ENCODE measurements at places on chromosomes 6 and 20. TPM values are rescaled to one million over a fixed set of nuclear protein-coding genes. Genes with fewer than 3 reads are reported as not detected.

REV3L gene
- total RNA-seq: 17.7 TPM

DST gene
- 95.9 TPM for total RNA-seq

AIF1 gene
- 46.8 TPM for total RNA-seq

PSORS1C2 gene
- not detected for total RNA-seq

KIFC1 gene
- 30.0 TPM for total RNA-seq

SNAP91 gene
- not detected for total RNA-seq

PXMP4 gene
- 11.1 TPM for total RNA-seq

PLEKHG1 gene
- 11.9 TPM for total RNA-seq

SYNDIG1 gene
- 0.08 TPM for total RNA-seq

GPR31 gene
- not detected for total RNA-seq

DNA sequence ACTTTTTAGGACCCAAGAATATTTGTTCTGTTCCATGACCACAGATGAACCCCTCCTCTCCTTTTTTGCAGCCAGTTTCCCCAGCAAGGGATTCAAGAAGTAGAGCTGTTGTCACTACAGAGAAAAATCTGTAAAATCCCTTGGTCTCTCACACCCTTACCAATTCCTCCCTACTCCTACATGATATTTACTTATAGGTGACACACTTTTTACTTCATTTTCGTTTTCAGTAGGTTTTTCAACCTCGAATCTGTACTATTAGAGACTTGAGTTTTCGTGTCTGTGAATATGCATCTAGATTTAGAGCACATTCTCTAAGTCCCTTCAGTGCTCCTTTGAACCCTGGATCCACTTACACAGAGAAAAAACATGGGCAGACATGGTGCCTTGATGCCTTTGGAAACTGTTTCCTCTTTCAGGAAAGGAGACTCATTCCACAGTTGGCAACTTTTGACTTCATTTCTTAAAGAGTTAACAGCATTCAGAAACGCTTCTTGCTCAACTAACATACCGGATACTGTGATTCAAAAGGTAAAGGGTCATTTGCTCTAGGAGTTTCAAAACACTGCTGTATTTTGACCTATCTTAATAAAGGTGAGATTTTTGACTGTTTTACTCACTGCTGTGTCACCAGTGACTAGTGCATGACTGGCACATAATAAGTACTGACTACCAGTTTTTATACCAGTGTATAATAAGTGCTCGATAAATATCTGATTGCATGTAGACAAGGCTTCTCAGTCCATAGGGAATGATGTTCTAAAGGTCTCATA, 50.6 kb downstream of the LAMA4 start:
- H3K4me1 ChIP-seq: peaks cover 19% of the 10 kb centered on the region
- peak overlapping the region; percentile 95 for H3K27ac ChIP-seq
- H3K27me3 ChIP-seq: no peaks in the 10 kb centered on the region
- DNase-seq: no peak
- no peaks in the 10 kb centered on the region for H3K36me3 ChIP-seq

DNA sequence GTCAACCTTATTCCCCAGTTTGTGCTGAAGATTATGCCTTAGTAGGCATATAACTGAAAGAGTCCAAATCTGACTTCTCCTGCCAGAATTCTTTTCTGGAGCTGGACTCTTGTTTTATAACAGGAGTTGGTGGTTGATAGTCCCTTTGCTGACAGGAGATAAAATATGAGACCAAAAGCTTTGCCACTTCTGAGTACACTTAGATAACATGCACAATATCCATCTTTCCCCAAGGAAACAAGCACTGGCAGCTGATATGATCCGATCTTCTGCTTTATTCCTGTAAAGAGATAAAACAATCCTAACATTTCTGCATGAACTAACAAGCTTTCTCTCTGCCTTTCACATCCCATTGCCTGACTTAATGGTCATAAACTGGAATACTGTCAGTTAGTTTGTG, 1265.4 kb upstream of the ADGRB3 start:
- no peaks in the 10 kb centered on the region for H3K36me3 ChIP-seq
- H3K4me3 ChIP-seq: no peak overlapping the region
- H3K27me3 ChIP-seq: no peaks in the 10 kb centered on the region
- no peak for DNase-seq
- no peak overlapping the region for H3K27ac ChIP-seq

GRCh38 chr20:38450412-38450975, 15.4 kb upstream of the SNHG17 start:
- H3K4me3 ChIP-seq: no peak overlapping the region
- no peak for DNase-seq
- H3K27ac ChIP-seq: no peak overlapping the region
- H3K27me3 ChIP-seq: no peaks in the 10 kb centered on the region
- peaks cover 19% of the 10 kb centered on the region for H3K36me3 ChIP-seq

- no peak for DNase-seq
- H3K4me1 ChIP-seq: peaks cover 8% of the 10 kb centered on the region
- H3K36me3 ChIP-seq: peaks cover 21% of the 10 kb centered on the region
- H3K27me3 ChIP-seq: no peaks in the 10 kb centered on the region
- H3K27ac ChIP-seq: no peak overlapping the region
- no peak overlapping the region for H3K4me3 ChIP-seq
Observed at GRCh38 chr20:51457533-51457932, 85.0 kb downstream of the NFATC2 start.

- H3K4me3 ChIP-seq: peak overlapping the region; percentile 68
- no peaks in the 10 kb centered on the region for H3K27me3 ChIP-seq
- H3K27ac ChIP-seq: peak overlapping the region; percentile 93
- H3K4me1 ChIP-seq: peaks cover 24% of the 10 kb centered on the region
- no peaks in the 10 kb centered on the region for H3K36me3 ChIP-seq
- peak; percentile 58 for DNase-seq
Observed at GRCh38 chr6:159969204-159969912, 476 bp downstream of the IGF2R start.

DNA sequence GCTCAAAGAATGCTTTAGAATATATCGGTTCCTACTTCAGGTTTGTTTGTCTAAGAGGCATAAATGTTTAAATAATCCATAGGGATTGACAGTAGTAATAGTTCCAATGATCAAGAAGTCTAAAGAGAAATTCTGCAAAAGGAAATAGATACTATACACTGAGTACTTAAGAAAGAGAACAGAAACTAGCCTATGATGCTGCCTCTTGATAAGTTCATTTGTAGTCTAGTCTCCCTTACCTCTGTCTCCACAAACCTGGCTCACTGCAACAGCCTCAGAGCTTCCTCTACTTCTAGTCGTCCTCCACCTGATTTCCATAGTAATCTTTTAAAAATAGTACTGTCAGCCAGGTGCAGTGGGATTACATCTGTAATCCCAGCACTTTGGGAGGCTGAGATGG, 511.8 kb downstream of the LMBRD1 start:
- no peak overlapping the region for H3K27ac ChIP-seq
- H3K27me3 ChIP-seq: no peaks in the 10 kb centered on the region
- DNase-seq: no peak
- H3K4me3 ChIP-seq: no peak overlapping the region
- no peaks in the 10 kb centered on the region for H3K4me1 ChIP-seq

GRCh38 chr6:140040396-140040795, 665.9 kb upstream of the CITED2 start:
- peaks cover 1% of the 10 kb centered on the region for H3K4me1 ChIP-seq
- no peaks in the 10 kb centered on the region for H3K36me3 ChIP-seq
- no peaks in the 10 kb centered on the region for H3K27me3 ChIP-seq
- H3K4me3 ChIP-seq: no peak overlapping the region

DNA sequence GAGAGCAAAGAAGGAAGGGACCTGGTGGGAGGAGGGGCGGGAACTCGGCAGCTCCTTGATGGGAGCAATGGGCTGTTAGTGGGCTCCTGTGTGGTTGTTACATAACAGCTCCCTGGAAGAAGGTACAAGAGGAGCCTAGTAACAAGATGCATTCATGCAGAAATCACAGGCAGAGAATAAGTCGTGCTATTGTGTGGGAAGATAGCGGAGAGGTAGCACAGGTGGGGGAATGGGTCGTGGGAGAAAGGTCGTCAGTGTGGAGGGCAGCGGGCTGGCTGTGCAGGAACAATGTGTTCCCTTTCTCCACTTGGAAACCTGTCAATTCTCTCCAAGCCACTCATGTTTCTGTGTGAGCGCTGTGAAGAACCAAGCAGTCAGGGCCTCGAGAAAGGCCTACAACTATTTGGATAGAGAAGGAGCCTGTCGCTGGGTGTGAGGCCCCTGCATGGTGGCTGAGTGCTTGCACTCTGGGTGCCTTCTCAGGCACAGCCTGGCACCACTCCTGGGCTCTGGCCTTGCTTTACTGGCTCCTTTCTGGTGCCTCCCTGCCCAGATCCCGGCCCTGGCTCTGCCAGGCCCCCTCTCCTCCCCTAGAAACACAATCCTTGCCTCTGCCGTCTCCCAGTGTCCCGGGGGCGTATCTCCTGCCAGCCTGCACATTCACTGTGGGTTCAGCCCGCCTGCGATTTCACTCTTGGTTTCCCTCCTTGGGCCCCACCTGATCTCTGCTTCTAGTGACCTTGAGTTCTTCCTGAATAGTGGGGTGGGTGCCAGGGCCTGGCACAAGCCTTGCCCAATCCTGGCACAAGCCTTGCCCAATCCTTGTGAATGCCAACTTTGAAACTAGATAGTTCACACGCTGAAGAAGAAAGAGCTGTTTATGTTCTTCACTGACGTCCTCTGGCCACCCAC, 7.4 kb upstream of the FGD2 start:
- H3K4me3 ChIP-seq: no peak overlapping the region
- no peak for DNase-seq
- no peaks in the 10 kb centered on the region for H3K36me3 ChIP-seq

DNA sequence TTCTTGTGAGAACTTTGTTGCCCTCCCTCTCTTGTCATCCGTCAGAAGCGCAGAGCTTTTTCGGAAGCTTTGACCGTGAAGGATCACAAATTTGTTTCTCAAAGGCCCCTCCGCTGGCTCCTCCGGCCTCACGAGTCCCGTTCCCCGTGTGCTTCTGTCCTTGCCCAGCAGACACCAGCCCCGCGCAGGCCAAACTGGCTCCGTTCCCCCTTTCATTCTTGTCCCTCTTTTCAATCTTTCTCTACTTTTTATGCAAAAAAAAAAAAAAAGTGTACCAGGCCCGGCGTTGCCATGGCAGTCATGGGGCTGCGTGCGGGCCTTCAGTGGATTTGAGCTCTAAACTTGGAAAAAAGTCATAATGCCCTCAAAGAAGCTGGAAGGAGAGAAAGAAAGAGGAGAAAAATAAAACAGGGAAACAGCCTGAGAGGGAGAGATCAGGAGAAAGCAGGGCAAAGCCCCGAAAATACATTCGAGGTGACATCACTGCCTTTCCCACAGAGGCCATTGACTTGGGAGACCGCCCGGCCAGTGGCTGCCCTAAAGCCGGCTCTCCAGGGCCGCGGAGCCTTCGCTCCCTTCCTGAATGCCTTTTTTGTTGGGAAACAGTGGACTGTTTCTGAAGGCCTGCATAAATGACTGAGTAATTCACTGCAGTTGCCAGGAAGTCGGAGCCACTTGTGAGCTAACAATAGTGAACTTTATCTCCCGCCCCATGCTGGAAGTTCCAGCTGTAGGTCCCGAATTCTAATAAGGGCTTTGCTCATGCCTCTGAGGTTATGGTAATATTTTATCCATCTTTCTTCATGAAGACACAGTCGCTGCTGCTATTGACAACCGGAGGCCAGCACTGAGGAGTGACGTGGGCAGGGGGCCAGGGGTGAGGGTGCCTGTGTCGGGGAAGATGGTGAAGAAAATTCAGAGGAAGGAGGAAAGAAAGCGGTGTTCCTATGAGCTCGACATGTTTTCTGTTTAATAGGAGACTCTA, 670.9 kb downstream of the QKI start:
- DNase-seq: no peak
- peak overlapping the region; percentile 53 for H3K27ac ChIP-seq
- H3K4me3 ChIP-seq: no peak overlapping the region
- no peaks in the 10 kb centered on the region for H3K4me1 ChIP-seq
- no peaks in the 10 kb centered on the region for H3K36me3 ChIP-seq
- H3K27me3 ChIP-seq: no peaks in the 10 kb centered on the region

DNA sequence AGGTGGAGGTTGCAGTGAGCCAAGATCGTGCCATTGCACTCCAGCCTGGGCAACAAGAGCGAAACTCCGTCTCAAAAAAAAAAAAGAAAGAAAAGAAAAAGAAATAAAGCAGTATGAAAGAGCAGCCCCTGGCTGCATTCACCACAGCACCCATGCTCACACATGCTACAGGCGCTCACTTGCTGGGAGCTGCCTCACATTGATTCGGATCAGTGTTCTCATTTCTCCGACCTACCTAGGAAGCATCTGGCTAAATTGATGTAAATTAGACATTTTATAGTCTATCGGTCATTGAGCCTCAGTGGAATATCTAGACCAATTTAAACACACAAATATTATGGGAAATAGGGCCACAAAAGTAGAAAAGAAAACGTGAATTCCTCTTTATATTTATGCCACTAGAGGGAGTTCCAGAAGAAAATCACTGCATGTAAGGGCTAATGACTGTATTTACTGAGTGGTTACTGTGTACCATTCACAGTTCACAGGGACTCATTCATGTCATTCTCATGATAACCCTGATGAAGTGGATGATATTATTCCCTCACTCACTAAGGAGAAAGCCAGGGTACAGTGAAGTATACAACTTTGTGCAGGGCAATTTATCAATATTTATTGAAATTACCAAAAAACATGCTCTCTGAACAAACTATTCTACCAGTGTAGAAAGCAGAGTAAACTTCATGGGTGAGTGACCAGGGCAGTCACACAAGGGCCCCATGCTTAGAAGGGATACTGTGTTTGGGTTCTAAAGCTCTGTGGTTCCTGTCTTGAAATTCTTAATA, 5.3 kb upstream of the MOG start:
- no peaks in the 10 kb centered on the region for H3K4me1 ChIP-seq
- H3K4me3 ChIP-seq: no peak overlapping the region
- no peak for DNase-seq

- no peak overlapping the region for H3K4me3 ChIP-seq
- no peaks in the 10 kb centered on the region for H3K27me3 ChIP-seq
- H3K27ac ChIP-seq: no peak overlapping the region
- DNase-seq: no peak
Observed at GRCh38 chr6:57134954-57135353, 37.2 kb upstream of the BAG2 start.

- peaks cover 4% of the 10 kb centered on the region for H3K4me1 ChIP-seq
- no peak overlapping the region for H3K4me3 ChIP-seq
- H3K27ac ChIP-seq: no peak overlapping the region
- H3K27me3 ChIP-seq: no peaks in the 10 kb centered on the region
- no peaks in the 10 kb centered on the region for H3K36me3 ChIP-seq
Observed at GRCh38 chr6:136706430-136706829, 85.8 kb downstream of the MAP3K5 start.

DNA sequence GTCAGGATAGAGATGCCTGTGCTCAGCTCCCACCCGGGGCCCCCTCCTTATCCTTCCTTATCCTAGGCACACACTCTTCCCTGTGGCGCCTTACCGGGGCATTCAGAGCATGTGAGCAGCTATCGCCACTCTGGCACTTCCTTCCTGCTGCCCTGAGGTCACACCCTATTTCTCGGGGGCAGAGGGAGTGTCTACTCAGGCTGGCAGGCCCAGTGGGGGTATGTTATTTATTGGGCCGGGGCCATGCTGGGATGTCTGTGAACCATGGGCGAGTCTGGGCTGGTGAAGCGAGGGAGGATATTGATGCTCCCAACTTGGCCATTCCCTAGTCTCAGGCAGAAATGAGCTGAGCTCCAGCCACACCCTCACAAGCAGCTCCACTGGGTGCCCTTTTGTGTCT, 3.9 kb upstream of the LY6G6D start:
- no peaks in the 10 kb centered on the region for H3K36me3 ChIP-seq
- DNase-seq: no peak
- no peaks in the 10 kb centered on the region for H3K4me1 ChIP-seq
- H3K27ac ChIP-seq: no peak overlapping the region

Measured in liver (tissue), 10 donors.